Activated CD4-positive, alpha-beta memory T cell treated with anti-CD3 and anti-CD28 coated beads, Interleukin-2, amount 10 ng/mL, durations not matched to agents 7 days and 5 days (primary cell): ENCODE measurements at places on chromosomes 7 and 10.

- H3K4me3 ChIP-seq = no peak overlapping the region
- no peak for DNase-seq
- peaks cover 7% of the 10 kb centered on the region for H3K36me3 ChIP-seq
- H3K27me3 ChIP-seq = no peaks in the 10 kb centered on the region
These were observed 52.6 kb downstream of the TRUB1 start for GRCh38 chr10:114990586-114990985.

DNA sequence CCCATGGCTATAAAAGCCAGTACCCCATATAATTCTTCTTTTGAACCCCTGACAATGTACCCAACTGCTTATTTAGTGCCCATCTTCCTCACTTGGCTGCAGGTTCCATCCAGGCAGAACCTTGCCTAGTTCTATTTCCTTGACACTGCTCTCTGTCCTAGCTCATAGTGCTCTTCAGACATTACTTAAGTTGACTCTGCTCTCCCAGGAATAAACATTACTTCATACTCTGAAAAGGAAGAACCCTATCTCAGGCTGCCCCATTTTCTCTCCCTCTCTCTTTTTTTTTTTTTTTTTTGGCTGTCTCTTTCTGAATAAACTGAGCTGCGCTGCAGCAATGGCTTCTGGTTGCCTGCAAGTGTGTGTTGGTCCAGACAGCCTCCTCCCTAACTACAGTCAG is 21.0 kb downstream of the ACTA2 start:
- no peak for DNase-seq
- H3K27me3 ChIP-seq = no peaks in the 10 kb centered on the region
- H3K4me3 ChIP-seq = no peak overlapping the region
- peaks cover 41% of the 10 kb centered on the region for H3K36me3 ChIP-seq
- H3K4me1 ChIP-seq = peaks cover 19% of the 10 kb centered on the region

DNA sequence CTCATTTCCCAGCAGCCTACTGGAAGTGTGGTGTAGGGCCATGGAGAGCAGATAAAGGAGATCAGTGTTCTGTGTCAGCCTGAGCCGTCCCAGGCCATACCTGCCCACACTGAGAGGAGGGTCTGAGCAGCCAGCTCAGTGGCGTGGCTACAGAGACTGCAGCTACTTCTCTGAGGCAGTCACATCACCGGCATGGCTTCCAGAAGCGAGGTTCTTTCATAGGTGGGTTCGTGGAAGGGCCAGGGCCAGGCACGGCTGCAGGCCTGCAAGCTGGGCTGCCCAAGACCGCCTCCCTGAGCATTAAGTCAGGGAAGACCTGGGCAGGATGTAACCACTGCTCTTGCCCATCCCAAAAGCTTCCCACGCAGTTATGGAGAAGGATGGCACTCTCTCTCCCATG is 34.9 kb downstream of the LDB3 start:
- no peak for DNase-seq
- H3K27ac ChIP-seq = no peak overlapping the region
- H3K27me3 ChIP-seq = no peaks in the 10 kb centered on the region
- H3K36me3 ChIP-seq = no peaks in the 10 kb centered on the region
- no peaks in the 10 kb centered on the region for H3K4me1 ChIP-seq

- DNase-seq = peak; percentile 22
- H3K27me3 ChIP-seq = no peaks in the 10 kb centered on the region
- no peak overlapping the region for H3K4me3 ChIP-seq
- H3K36me3 ChIP-seq = peaks cover 8% of the 10 kb centered on the region
- H3K4me1 ChIP-seq = peaks cover 6% of the 10 kb centered on the region
These were observed 57.0 kb downstream of the HIPK2 start for GRCh38 chr7:139720705-139721231.

- DNase-seq = no peak
- no peaks in the 10 kb centered on the region for H3K4me1 ChIP-seq
- H3K27ac ChIP-seq = no peak overlapping the region
- H3K36me3 ChIP-seq = no peaks in the 10 kb centered on the region
- H3K4me3 ChIP-seq = no peak overlapping the region
These were observed 187.9 kb downstream of the CACNA2D1 start for GRCh38 chr7:82255706-82256105.

GRCh38 chr10:130362308-130362761 is 226.1 kb downstream of the GLRX3 start:
- no peak for DNase-seq
- no peak overlapping the region for H3K27ac ChIP-seq
- H3K4me3 ChIP-seq = no peak overlapping the region

- no peak overlapping the region for H3K27ac ChIP-seq
- H3K36me3 ChIP-seq = no peaks in the 10 kb centered on the region
- no peak for DNase-seq
- H3K27me3 ChIP-seq = no peaks in the 10 kb centered on the region
- no peak overlapping the region for H3K4me3 ChIP-seq
These were observed 339.8 kb downstream of the FRMD4A start for GRCh38 chr10:13990946-13991345.

- H3K4me1 ChIP-seq = no peaks in the 10 kb centered on the region
- no peaks in the 10 kb centered on the region for H3K27me3 ChIP-seq
- DNase-seq = no peak
- H3K36me3 ChIP-seq = peaks cover 13% of the 10 kb centered on the region
- H3K4me3 ChIP-seq = no peak overlapping the region
These were observed 26.7 kb downstream of the CREB3L2 start for GRCh38 chr7:137975221-137975620.

DNA sequence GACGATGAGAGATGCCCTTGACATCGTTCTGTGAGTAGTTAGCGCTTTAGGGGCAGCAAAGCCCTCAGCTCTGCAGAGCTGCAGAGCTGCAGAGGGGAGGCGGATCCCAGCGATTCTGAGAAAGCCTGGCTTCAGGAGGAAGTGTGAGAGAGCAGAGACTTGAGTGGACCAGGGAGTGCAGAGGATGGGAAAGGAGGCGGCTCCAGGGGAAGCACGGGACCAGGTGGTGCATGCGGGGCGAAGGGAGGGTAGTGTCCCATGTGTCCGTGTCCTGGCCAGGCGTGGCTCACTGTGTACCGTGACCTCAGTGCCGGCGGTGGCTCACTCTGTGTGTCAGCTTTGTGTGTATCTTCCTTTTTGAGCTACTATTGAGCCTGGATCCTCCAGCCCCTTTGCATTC is 250.8 kb upstream of the PITRM1 start:
- H3K27me3 ChIP-seq = peaks cover 28% of the 10 kb centered on the region
- no peak overlapping the region for H3K27ac ChIP-seq
- H3K4me1 ChIP-seq = peaks cover 60% of the 10 kb centered on the region

DNA sequence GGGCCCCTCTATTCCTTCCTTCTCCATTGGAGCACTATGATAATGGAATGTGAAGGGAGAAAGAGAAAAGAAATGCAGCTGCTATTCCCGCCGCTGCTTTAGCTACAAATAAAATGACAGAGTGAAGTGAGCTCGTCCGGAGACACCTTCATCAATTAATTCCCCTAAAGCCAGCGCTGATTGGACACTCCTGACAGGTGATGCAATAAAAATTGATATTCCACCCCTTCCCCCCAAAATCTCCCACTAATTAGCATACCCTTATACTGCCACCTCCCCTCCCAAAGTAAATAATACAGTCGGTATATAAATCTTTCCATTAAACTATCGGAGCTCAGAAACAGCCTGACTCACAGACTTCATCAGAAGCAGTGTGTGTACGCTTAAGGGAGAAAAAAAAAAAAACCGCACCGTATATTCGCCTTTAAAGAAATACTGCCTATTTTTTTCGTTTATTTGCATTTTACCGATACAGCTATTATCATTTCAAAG is 7.3 kb downstream of the SKIDA1 start:
- H3K27me3 ChIP-seq = peaks cover 70% of the 10 kb centered on the region
- DNase-seq = no peak
- H3K4me1 ChIP-seq = peaks cover 46% of the 10 kb centered on the region
- no peak overlapping the region for H3K27ac ChIP-seq

GRCh38 chr10:104584541-104584940 is 56.5 kb upstream of the SORCS3 start:
- H3K27me3 ChIP-seq = peaks cover 11% of the 10 kb centered on the region
- no peak overlapping the region for H3K4me3 ChIP-seq
- no peak for DNase-seq
- peaks cover 2% of the 10 kb centered on the region for H3K4me1 ChIP-seq
- H3K27ac ChIP-seq = no peak overlapping the region

DNA sequence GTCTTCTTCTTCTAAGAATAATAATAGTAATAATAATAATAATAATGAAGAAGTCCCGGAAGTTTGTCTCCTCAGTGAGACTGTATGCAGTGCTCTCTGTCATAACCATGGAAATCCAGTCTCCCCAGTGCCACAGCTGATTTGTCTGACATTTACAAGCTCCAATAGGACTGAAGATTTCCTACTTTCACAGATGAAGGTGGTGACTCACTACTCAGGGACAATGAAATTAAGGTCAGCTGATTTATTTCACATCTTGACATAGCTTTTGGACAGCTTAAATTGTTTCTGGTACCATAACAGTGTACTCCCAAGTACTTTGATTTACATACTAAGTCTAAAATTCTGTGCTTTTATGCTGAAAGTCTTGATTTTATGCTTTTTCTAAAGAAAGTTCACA is 6.9 kb downstream of the CELF2 start:
- H3K27me3 ChIP-seq = peaks cover 48% of the 10 kb centered on the region
- no peak overlapping the region for H3K4me3 ChIP-seq
- peaks cover 6% of the 10 kb centered on the region for H3K4me1 ChIP-seq
- no peak for DNase-seq
- no peak overlapping the region for H3K27ac ChIP-seq

GRCh38 chr7:111650456-111650999 is 88.2 kb upstream of the IMMP2L start:
- H3K27ac ChIP-seq = no peak overlapping the region
- DNase-seq = no peak
- no peaks in the 10 kb centered on the region for H3K4me1 ChIP-seq
- H3K4me3 ChIP-seq = no peak overlapping the region
- no peaks in the 10 kb centered on the region for H3K36me3 ChIP-seq

- H3K4me3 ChIP-seq = no peak overlapping the region
- no peaks in the 10 kb centered on the region for H3K4me1 ChIP-seq
- DNase-seq = no peak
- H3K36me3 ChIP-seq = no peaks in the 10 kb centered on the region
These were observed 42.0 kb downstream of the ANXA8 start for GRCh38 chr10:47441938-47442337.

GRCh38 chr10:121781101-121781500 is 146.7 kb downstream of the ATE1 start:
- DNase-seq = no peak
- H3K27ac ChIP-seq = no peak overlapping the region
- H3K4me1 ChIP-seq = no peaks in the 10 kb centered on the region
- H3K27me3 ChIP-seq = no peaks in the 10 kb centered on the region
- H3K4me3 ChIP-seq = no peak overlapping the region

DNA sequence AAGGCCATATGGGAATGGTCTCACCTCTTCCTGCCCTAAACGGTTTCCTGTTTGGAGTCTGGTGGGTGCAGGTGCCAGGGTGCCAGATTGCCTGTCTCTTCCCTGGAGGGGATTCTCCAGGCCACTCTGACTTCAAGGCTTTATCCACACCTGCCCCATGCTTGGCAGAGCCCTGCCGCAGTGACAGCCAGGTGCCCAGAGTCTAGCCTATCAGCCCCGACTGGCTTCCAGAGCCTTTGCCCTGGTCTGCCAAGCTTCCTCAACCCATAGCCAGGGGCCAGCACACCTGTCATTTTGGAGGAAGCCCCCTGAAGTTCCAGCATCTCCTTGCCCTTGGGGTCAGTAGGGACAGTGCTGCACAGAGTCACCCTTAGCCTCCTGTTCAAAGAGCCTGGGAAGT is 21.6 kb downstream of the TBATA start:
- H3K4me3 ChIP-seq = no peak overlapping the region
- no peak overlapping the region for H3K27ac ChIP-seq
- peaks cover 8% of the 10 kb centered on the region for H3K4me1 ChIP-seq
- peaks cover 7% of the 10 kb centered on the region for H3K27me3 ChIP-seq

DNA sequence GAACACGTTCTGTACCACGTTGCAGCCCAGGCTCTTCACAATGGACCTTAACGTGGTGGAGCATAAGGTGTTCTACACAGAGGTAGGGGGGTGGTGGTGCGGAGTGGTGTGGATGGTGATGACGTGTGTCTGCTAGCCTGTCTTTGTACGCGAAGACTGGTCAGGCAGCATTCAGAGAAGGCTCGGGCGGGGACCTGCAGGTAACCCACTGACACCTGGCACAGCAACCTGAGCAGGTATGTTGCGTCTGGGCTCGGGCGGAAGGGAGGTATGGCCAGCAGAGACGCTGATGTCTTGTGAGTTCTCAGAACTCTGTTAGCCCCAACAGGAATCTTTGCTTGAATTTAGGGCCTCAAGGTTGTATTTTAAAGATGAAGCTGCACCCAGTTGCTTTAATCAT is 55.0 kb downstream of the TRRAP start:
- H3K27ac ChIP-seq = no peak overlapping the region
- H3K27me3 ChIP-seq = no peaks in the 10 kb centered on the region
- peaks cover 20% of the 10 kb centered on the region for H3K4me1 ChIP-seq
- H3K4me3 ChIP-seq = no peak overlapping the region

GRCh38 chr10:37739181-37739580 is 118.2 kb downstream of the ZNF248 start:
- H3K4me3 ChIP-seq = no peak overlapping the region
- H3K36me3 ChIP-seq = no peaks in the 10 kb centered on the region
- H3K27ac ChIP-seq = no peak overlapping the region

DNA sequence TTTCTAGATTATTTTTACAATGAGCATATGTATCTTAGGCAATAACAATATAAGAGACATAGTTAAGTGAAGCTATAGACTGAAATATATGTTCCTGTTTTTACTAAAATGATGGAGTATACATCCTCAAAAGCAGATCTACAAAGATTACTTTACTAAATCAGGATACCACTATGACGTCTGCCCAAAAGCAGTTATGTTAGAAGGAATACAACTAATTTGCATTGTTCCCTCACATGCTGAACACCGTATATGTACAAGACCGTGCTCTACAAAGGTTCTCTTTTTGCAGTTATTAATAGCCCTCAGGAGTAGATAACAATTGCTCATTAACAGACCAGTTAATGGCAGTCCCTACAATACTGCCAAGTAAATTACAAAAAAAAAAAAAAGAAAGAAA is 137.5 kb downstream of the CD36 start:
- DNase-seq = no peak
- H3K4me1 ChIP-seq = no peaks in the 10 kb centered on the region
- H3K36me3 ChIP-seq = no peaks in the 10 kb centered on the region
- no peak overlapping the region for H3K4me3 ChIP-seq
- no peak overlapping the region for H3K27ac ChIP-seq

- no peaks in the 10 kb centered on the region for H3K4me1 ChIP-seq
- no peaks in the 10 kb centered on the region for H3K36me3 ChIP-seq
- H3K27me3 ChIP-seq = no peaks in the 10 kb centered on the region
- no peak overlapping the region for H3K27ac ChIP-seq
These were observed 30.0 kb downstream of the CYP2C8 start for GRCh38 chr10:95039281-95039680.

GRCh38 chr7:83861-84632 is 108.3 kb upstream of the FAM20C start:
- H3K27ac ChIP-seq = no peak overlapping the region

GRCh38 chr10:676178-676577 is 13.3 kb downstream of the DIP2C start:
- no peak for DNase-seq
- peaks cover 5% of the 10 kb centered on the region for H3K4me1 ChIP-seq
- no peak overlapping the region for H3K4me3 ChIP-seq
- no peaks in the 10 kb centered on the region for H3K36me3 ChIP-seq
